ENCODE measurements at places on chromosomes 11 and 22. TPM values are rescaled to one million over a fixed set of nuclear protein-coding genes. Genes with fewer than 3 reads are reported as not detected.
A peak's percentile ranks its signal among the peaks of the same experiment; 100 is the strongest.

DNA sequence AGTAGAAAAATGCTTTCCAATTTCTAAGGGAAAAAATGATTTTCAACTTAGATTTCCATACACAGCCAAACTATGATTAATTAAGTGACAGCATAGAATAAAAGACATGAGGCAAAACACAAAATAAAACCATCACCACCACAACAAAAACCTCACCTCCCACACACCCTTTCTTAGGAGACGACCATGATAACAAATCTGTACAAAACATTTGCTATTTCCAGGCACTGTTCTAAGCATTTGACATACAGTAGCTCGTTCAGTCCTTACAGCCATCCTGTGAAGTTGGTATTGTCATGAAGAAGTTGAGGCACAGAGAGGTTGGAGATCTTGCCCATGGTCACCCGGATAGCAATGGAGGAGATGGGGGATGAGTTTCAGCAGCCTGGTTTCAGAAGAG lies 8.7 kb downstream of the SPI1 start:
- DNase-seq, result no peak

DNA sequence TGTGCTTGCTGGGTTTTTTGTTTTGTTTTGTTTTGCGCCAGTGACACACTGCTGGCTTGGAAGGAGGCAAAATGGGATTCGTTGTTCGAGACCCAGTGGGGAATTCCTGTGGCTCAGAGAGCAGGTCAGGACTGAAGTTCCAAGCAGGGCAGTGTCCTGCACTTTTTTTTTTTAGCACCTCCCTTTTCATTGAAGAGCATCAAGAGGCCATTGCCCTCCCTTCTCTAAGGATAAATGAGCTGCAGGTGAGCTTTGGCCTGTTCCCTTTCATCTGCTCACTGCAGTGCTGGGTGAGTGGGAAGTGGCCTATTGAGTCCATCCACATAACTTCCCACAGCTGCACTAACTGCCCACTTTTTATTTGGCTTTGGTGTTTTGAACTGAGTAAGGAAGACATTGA lies 87.8 kb downstream of the ARHGAP42 start:
- no peak for DNase-seq

- DNase-seq, result no peak
These were observed 54.6 kb downstream of the SLC36A4 start for GRCh38 chr11:93143186-93143585.

DNA sequence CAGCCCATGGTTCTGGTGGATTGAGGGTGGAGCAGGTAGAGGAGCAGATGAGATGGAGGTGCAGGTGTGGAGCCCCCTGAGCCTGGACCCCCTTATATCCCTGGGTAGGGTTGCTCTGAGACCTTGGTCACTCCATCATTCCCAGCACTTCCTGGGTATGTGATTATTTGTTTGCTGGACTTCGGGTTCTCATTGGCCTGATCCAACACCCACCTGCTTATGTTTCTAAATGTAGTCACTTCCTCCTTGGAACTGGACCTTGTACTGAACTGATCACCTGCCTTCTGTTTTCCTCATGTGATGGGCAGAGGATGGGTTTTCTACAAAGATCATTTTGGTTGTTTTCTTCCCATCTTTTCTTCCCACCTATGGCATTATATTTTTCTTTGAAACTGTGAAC lies at the start of gene KRTAP5-4:
Gene KRTAP5-4 (minus strand): TSS at position 53 of the 400 bp plus-strand sequence. CDS start 45 bp downstream, at position 8.
- DNase-seq, result no peak

DNA sequence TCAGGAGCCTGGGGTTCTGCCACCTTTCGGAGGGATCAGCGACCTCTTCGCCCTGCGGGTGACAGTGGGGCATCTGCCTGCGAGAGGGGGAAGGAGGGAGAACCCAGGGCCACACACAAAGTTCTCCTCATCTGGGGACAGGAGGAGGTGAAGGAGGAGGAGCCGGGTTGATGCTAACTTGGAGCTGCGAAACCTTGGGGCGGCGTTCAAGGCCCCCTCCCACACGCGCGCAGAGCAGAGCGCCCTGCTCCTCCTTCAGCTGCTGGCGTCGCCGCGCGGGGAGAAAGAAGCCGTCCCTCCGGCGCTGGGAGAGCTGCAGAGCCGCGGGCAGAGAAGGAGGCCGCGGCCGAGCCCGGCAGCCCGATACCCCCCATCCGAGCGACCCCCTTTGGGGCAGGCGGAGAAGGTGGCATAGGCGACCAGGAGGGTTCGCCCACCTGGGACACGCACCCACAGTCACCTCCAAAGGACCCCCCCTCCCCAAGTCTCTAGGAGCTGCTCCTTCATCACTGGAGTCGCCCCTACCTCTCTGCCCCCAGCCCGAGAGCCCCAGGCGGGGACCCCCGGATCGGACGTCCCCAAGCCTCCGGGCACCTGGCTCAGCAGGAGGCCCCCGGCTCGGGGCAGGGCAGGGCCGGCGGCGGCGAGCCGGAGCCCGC lies at the start of gene RASD2:
Gene RASD2 (plus strand): TSS at position 237 of the 659 bp plus-strand sequence. CDS start 5,979 bp downstream, outside the sequence.
- DNase-seq, result peak; percentile 22

GRCh38 chr11:45805305-45806071 lies 539 bp downstream of the SLC35C1 start:
- peak; percentile 26 for DNase-seq

DNA sequence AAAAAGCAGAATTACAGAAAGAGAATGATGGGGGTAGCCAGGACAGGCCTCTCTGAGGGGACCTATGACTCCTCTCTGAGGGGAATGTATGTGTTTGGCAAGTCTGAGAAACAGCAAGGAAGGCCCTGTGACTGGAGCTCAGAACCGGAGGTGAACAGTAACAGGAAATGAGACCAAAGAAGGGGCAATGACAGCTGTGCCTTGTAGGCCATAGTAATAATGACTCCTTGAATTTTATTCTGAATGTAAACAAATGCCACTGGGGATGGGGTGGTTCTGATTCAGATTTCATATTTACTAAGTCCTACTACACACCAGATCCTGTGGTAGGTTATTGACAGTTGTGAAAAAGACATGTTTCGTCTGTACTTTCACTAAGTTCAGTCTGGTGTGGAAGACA lies 52.8 kb upstream of the APOA1 start:
- DNase-seq, result no peak

GRCh38 chr22:44424867-44425693 lies 73.0 kb downstream of the RTL6 start:
- DNase-seq, result no peak

DNA sequence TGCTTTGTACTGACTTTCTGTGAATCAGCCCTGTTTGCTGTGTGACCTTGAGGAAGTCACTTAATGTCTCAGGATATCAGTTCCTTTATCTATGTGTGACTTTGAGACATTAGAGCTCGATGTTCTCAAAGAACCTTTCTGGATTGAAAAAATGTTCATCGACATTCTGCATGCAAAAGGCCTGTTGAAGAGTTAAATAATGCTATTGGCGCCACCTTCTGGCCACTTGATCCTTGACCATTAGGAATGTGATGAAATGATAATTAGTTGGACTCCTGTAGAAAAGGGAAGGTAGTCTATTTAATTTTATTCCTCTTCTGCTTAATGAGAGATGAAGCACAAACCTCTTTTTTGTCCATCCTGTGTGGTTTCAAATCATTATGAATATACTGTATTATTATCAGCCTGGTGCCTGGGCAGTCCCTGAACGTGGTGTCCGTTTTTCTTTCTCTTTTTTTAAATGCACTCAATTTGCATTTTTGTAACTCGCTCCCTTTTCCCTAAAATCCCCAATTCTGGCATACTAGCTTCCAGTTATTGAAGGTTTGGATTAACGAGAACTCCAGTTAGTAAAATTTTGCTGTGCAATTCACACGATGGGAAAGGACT lies 20.7 kb downstream of the ELF5 start:
- no peak for DNase-seq

- DNase-seq, result no peak
These were observed 13.8 kb upstream of the PIM3 start for GRCh38 chr22:49946612-49947295.

- no peak for DNase-seq
These were observed 7.9 kb downstream of the INPPL1 start for GRCh38 chr11:72232260-72233055.

DNA sequence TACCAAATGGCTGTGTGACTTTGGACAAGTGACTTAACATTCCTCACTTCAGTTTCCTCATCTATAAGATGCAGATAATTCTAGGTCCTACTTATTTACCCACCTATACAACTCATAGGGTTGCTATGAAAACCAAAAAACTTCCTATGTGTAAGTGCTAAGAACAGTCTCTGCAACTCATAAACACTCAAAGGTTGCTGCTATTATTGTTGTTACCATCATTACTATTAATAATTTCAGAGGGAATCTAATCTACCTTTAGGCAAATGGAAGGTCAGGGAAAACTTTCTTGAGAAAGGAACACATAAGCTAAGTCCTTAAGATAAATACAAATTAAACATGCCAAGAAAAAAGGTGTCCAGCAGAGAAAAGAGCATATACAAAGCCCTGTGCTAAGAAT lies 40.5 kb downstream of the SIK3 start:
- DNase-seq, result no peak

DNA sequence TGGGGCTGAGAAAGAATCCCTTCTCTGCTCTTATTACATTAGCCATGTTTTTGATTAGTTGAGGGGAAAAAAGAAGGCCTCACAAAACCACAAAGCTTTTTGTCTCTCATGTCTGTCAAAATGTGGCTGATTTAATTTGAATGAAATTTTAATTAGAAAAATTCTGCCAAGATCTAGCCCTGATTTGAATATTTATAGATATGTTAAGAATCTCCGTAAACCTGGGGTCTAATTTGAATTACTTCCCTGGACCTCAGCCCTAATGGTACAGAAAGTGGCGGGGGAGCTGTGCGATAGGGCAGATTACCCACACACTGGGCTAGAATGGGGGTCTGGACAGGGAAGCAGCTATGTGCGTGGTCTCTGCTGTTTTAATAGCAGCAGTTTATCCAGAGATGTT lies 141.3 kb upstream of the TTC12 start:
- DNase-seq, result no peak

DNA sequence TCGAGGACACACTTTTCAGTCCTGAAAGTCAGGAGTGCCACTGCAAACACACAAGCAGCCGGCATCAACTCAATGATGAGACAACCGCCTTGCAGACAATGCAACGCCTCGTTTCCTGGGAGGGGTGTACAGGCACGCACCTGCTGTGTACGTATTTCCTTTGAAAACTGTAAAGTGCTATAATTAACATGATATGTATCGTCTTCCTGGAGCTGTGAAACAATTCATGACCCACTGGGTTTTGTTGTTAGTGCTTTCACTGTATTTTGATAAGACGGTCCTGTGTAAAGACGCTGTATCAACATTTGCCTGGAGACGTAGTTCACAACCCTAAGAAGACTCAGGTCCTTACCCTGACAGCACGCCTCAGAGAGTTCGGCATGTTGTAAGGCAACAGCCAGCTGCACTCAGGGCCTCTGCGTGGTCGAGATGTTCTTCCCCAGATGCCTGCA lies 105.7 kb upstream of the ANO1 start:
- no peak for DNase-seq

GRCh38 chr22:24463071-24463760 lies 31.9 kb upstream of the UPB1 start:
- no peak for DNase-seq

- no peak for DNase-seq
These were observed 35.6 kb downstream of the SERPINH1 start for GRCh38 chr11:75597636-75598035.

DNA sequence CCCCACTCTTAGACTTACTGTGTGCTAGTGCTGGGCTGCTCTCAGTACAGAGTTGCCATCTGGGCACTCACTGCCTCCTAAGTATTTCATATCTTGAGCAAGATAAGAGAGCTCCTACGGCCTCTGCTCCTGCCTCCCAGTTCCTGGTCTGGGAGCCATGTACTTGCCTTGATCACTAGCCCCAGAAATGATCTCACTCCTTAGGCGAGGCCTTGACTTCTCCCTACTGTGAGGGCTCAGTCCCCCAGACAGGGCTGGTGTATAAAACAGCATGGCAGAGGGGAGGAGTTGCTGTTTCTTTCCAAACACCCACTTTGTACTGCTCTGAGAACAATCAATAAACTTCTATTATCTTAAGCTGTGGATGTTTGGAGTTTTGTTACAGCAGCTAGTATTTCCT lies 47.4 kb upstream of the TP53I11 start:
- no peak for DNase-seq

DNA sequence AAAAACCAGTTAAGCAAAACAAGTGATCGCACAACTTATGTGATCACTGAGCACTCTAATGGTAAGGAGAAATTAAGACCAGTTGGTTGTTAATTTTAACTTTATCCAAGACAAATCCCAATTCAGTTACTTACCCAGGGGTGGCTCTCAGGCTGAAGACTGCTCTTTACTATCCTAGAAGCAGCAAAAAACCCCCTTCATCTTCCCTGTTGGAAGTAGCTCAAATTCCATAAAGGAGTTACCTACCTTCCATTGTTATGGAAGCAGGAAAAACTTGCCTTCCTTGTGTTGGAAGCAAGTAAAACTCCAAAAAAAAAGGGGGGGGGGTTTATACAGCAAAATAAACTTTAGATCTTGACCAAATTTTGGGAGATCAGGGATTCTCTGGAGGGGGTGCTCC lies 5.2 kb upstream of the MRPL16 start:
- no peak for DNase-seq

- no peak for DNase-seq
These were observed 183.9 kb downstream of the CTTN start for GRCh38 chr11:70581991-70582885.

GRCh38 chr11:9176136-9176535 lies 84.7 kb upstream of the SCUBE2 start:
- no peak for DNase-seq

DNA sequence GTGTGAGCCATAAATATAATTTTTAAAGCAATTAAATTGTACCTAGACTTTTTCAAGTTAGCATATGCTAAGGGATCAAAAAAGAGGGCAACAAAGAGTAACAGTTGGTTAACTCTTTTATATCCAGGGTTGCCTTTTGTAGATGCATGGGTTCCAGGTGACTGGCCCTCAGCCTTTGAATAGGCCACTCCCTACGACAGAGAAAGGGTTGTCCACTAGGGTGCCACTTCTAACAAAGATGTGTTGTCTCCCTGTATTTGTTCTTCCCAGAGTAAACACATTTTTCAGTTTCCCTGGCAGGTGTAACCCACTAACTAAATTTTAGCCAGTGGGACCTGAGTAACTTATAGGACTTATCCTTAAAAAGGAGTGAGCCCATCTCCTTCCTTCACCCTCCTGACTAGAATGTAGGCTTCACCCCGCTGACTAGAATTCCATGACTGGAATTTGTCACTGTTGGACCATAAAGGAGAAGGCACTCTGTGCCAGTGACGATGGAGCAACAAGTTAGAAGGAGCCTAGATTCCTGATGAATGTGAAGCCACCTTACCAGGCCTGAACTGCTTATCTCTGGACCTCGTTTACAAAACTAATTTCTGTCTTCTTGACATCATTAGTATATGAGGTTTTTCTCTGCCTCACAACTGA lies 16.6 kb downstream of the TUG1 start:
- DNase-seq, result no peak

DNA sequence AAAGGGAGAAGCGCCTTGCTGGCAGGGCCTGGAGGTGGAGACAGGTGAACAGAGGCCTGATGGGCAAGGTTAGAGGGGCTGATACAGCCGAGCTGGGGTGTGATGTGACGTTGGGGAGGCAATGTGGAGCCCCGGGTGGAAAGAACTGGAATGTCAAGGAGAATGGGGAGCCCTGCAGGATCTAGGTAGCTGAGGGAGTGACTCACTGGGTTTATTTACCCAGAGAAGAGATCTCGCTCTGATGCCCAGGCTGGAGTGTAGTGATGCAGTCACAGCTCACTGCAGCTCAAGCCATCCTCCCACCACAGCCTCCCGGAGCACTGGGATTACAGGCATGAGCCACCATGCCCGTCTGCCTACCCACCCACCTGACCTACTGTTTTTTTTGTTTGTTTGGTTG lies 1.9 kb upstream of the CYB5R3 start:
- no peak for DNase-seq

- DNase-seq, result no peak
These were observed 3.5 kb downstream of the SIK3 start for GRCh38 chr11:117094776-117095175.

DBX1 gene
- not detected for total RNA-seq

LRP4 gene
- total RNA-seq, result 0.16 TPM

GRIA4 gene
- total RNA-seq, result not detected

RBMXL2 gene
- not detected for total RNA-seq

ACTN3 gene
- not detected for total RNA-seq
